ENCODE measurements at places on chromosomes 16 and 17. TPM values are rescaled to one million over a fixed set of nuclear protein-coding genes. Genes with fewer than 3 reads are reported as not detected.

VASN gene
- 133 TPM for total RNA-seq

BICDL2 gene
- not detected for total RNA-seq

CBLN1 gene
- total RNA-seq = not detected

CCL22 gene
- not detected for total RNA-seq

NPIPB2 gene
- 2.2 TPM for total RNA-seq

MBTPS1 gene
- 97.2 TPM for total RNA-seq

GRB7 gene
- total RNA-seq = 0.97 TPM

ITGAD gene
- total RNA-seq = not detected

ADAD2 gene
- not detected for total RNA-seq

SAP30BP gene
- 58.9 TPM for total RNA-seq

PRSS27 gene
- 0.97 TPM for total RNA-seq

SEPTIN12 gene
- total RNA-seq = not detected

FAM20A gene
- total RNA-seq = 2.2 TPM

CRHR1 gene
- not detected for total RNA-seq

C17orf67 gene
- 0.86 TPM for total RNA-seq

MMP28 gene
- total RNA-seq = under 0.01 TPM

ZFP3 gene
- total RNA-seq = 2.2 TPM

KRT33A gene
- not detected for total RNA-seq

Data from fibroblast of villous mesenchyme (primary cell).